A549 treated with DMSO at 1 μM for 4 hours (cell line): ENCODE measurements at places on chromosomes 1 and 21. TPM values are rescaled to one million over a fixed set of nuclear protein-coding genes. Genes with fewer than 3 reads are reported as not detected.

Gene DCST1
- total RNA-seq: not detected in 5 replicates

Gene LIN9
- total RNA-seq: 7.1 to 9.1 TPM (median 8.7 TPM) in 5 replicates

Gene ANKRD35
- not detected in 5 replicates for total RNA-seq

Gene RPTN
- 0.03 TPM in 1 of 5 replicates, not detected in the others for total RNA-seq

Gene CSF3R
- not detected in 5 replicates for total RNA-seq

Gene PRMT6
- total RNA-seq: not detected in 5 replicates

Gene GBP5
- 0.02 to 0.10 TPM (median 0.03 TPM) in 3 of 5 replicates, not detected in the others for total RNA-seq

Gene FCRL4
- not detected in 5 replicates for total RNA-seq

Gene VHLL
- not detected in 5 replicates for total RNA-seq

Gene BMP8A
- 0.23 TPM in 1 of 5 replicates, not detected in the others for total RNA-seq

Gene OR2L8
- total RNA-seq: not detected in 5 replicates

Gene BEND5
- total RNA-seq: not detected in 5 replicates

Gene MLLT11
- 15.9 to 20.3 TPM (median 18.8 TPM) in 5 replicates for total RNA-seq

Gene ERO1B
- 2.6 to 4.1 TPM (median 3.5 TPM) in 5 replicates for total RNA-seq

Gene CD46
- 95.0 to 136 TPM (median 117 TPM) in 5 replicates for total RNA-seq

Gene PRPF38A
- 11.7 to 21.4 TPM (median 20.7 TPM) in 5 replicates for total RNA-seq

Gene LCE2C
- total RNA-seq: not detected in 5 replicates

Gene KIF17
- total RNA-seq: 0.99 to 1.4 TPM (median 1.3 TPM) in 5 replicates

Gene ASPM
- 19.9 to 30.2 TPM (median 28.2 TPM) in 5 replicates for total RNA-seq
